ENCODE measurements at places on chromosomes 12 and 14.
A peak's percentile ranks its signal among the peaks of the same experiment; 100 is the strongest.

- DNase-seq, result no peak
Measured at GRCh38 chr12:122978507-122978955, 1.9 kb upstream of the ARL6IP4 start.

- DNase-seq, result no peak
Measured at GRCh38 chr12:44674875-44675274, 201.2 kb downstream of the NELL2 start.

DNA sequence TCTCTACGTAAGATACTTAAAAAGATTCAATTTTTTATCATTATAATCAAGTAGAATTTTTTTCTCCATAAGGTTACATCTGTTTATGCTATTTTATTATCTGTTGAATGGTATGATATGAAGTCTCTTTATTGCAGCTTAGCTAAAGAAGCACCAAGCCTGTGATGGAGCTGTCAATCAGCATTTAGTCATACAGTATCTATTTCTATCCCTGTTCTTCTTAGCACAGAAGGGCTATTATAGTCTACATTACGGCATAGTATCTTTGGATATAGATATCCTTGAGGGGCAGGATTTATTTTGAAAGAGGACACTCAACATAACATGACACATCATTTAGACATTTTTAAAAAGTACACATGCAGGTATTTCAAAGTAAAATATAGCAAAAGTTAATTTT, 277.1 kb downstream of the FOXG1 start:
- DNase-seq, result no peak

- DNase-seq, result no peak
Measured at GRCh38 chr12:66698558-66698957, 19.7 kb upstream of the GRIP1 start.

DNA sequence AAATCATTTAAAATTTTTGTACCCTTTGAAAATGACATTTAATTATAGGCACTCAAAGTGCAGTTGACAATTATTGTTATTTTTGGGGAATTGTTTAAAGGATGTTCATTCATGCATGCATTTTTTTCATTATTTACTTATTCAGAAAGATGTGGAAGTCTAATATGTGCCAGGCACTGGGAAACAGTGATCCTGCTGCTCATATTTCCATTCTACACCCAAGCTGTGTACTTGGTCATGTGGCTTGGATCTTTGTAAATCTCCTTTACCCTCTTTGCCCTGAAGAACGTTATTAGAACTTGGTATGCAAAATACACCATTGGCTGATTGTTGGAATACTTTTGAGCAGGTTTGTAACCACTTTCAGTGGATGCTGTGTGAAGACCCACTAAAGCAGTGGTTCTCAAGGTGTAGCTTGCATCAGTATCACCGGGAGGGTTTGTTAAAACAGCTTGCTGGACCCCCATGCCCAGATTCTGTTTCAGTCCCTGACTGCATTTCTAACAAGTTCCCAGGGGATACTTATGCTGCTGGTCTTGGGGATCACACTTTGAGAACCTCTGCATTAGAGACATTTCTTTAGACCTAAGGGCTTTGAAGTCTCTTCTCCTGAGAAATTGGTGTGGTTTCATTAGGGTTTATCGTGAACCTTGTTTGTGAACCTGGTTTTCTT, 47.5 kb downstream of the PRKCH start:
- DNase-seq, result no peak

DNA sequence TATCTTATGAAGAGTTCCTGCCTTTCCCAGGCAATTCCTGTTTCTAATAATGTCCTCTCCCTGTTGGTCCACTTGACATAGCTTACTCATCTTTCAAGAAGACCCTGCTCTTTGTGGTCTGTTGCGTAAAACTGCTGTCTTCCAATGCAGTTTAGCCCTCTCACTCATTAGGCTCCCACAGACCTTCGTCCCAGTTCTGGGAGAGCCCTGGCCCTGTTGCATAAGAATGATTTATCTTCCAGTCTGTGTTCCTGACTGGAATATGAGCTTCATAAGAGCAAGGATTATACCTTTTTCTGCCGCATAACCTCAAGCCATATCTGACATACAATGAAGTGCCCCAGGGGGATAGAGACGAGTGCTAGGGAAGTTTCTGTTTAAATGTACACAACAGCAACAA, 365.9 kb upstream of the NOVA1 start:
- DNase-seq, result no peak

GRCh38 chr14:63542231-63542999, 762 bp downstream of the PPP2R5E start:
- no peak for DNase-seq

GRCh38 chr12:121751034-121751433, 38.5 kb downstream of the TMEM120B start:
- no peak for DNase-seq

- DNase-seq, result no peak
Measured at GRCh38 chr12:2923057-2923456, 32.4 kb downstream of the TULP3 start.

GRCh38 chr14:60553808-60554207, 44.9 kb downstream of the SIX6 start:
- DNase-seq, result no peak

DNA sequence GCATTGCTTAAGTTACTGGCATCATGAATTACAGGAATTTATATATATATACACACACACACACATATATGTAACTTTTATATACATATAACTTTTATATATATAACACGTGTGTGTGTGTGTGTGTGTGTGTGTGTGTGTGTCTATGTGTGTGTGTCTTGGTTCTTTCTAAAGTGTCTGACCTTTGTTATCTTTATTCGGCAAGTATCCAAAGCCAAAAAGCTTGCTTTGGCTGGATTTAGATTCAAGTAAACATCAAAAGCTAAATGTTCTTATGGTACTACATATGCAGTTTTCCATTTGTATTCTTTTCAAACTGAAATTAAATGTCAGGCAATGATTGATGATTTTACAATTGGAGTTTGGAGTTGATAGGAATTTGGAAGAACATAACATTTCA, 69.9 kb downstream of the SLC16A7 start:
- DNase-seq, result no peak

GRCh38 chr14:55911776-55912175, 206.4 kb upstream of the PELI2 start:
- DNase-seq, result peak; percentile 25

- no peak for DNase-seq
Measured at GRCh38 chr14:40758076-40758475, 848.6 kb upstream of the LRFN5 start.

DNA sequence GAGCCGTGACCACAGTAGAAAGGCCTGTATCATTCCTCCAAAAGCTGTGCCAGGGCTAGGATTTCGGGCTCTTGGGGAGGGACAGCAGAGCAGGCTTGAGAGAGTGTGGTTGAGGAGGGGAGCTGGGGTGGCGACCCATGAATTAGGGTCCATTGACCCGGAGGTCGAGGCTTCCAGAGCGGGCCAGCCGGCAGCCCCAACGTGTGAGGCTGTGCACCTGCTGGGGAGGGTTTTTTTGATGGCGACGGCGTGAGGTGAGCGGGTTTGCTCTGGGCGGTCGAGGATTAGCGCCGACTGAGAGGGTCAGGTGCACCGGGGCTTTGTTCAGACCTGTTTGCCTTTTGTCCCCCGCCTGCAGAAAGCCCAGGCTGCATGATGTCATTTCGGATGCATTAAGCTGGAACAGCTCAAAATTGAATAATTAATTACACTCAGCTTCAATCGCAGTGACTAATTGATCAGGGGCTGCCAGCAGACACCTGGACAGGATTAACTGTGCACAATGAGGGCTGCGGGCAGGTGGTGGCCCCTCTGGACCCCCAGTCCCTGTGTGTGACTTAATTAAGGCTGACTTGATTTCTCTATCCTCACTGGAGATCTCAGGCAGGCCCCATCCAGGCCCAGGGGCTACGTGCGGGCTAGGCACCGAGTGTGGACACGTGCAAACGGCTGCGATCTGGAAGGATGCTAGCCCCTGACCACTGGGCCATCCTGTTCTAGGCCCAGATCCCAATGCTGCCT, 42.1 kb upstream of the MEG3 start:
- DNase-seq, result no peak

GRCh38 chr14:51410897-51411296, 170.8 kb downstream of the TMX1 start:
- no peak for DNase-seq

DNA sequence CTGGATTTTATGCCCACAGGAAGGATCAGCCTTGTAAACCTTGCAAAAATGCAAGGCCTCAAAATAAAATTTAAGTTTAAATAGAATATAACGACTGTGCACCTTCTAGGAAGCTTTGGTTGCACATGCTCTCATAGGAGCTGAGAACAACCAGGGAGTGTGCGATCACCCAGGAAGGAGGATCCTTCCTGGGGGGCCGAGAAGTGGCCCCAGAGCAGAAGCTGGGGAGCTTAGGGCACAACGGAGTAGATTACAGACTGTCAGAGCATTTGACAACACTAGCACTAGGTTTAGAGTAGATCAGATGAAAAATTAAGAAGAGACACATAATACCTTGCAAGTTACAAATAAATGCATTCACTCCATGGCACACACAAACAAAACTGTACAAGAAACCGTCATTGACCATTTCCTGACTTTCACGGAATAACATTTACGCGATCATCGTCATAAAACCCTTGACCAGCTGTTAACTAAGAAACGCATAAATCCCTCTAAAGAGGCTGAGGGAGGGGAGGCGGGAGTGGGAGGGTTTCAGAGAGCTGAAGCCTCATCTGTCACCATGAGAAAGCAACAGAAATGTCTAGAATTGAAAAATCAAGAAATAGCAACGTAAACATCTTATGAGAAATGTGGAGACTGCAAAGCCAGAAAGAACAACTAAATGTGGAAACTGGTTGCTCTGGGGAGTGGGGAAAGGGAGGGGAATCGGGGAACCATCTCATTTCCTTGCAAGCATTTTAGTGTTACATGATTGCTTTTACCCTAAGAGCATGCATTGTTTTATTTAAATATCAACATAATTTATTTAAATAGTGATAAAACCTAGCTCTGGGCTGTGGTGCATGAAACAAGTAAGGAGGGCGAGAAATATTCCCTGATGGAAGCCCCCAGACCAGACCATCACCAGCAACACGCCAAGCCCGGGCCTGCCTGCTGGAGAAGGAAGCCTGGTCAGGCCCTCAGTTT, 13.1 kb upstream of the CCDC85C start:
- no peak for DNase-seq

GRCh38 chr12:75783093-75783877, 248.3 kb downstream of the PHLDA1 start:
- DNase-seq, result no peak

DNA sequence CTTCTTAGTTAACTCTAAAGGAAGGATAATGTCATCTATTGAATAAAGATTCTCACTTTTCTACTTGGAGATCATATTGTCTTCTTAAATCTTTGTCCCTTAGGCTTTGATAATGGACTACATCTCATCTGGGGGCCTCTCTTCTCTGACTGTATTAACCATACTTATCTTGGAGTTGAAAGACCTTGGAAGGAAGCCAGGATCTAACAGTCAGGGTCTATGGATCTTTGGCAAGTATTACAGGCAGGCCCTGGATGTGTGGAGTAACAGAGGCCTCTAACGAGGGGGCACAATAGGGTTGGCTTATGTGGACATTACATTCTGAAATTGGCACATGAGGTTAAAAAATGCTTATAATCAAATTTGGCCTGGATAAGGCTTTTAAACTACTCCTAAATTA, 513.8 kb downstream of the NRXN3 start:
- DNase-seq, result no peak

DNA sequence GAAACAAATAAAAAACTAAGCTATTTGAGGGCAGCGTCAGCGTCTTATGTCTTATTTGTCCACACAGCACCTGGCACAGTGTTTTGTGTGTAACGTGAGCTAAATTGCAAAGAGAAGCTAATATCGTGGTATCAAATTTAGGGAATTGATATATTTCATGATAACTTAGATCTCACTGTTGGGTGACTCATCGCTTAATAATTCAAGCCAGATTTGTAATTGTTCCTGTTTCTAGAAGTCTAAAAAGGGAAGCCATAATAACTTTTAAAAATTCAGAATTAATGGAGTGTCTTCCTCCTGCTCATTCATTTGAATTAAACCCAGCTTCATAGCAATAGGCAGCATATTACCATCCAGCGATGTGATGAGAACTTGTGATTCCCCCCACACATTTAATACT, 214.7 kb downstream of the PDZRN4 start:
- DNase-seq, result no peak

DNA sequence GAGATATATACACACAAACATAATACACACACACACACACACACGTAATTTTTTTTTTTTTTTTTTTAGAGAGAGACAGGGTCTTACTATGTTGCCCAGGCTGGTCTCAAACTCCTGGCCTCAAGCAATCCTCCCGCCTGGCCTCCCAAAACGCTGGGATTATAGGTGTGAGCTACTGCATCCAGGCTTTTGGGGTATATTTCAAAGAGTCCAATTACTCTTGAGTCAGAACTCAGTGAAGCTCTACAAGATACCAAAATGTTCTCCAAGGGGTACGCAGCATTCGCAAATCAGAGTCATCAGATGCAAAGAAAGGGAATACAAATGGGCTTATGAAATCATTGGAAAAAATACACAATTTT, 54.0 kb downstream of the PHLDA1 start:
- DNase-seq, result no peak

DNA sequence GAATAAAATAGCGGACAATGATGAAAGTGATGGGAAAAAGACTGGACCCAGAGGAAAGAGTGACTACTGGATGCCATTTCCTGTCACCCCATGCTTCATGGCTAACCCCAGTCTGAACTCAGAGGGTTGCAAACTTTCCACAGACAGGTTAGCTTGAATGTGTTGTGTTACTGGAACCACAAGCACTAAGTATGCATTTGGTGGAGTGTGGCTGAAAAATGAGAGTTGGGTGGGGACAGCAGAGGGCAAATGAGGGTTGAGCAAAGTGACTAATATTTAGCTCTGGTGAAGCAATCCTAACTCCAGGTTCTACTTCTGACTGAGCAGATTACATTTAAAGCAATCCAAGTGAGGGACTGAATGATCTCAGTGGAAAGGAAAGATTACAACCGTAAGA, 1.6 kb downstream of the SLC16A7 start:
- DNase-seq, result peak; percentile 81

GRCh38 chr14:103857256-103857655, 9.9 kb upstream of the PPP1R13B start:
- no peak for DNase-seq

DNA sequence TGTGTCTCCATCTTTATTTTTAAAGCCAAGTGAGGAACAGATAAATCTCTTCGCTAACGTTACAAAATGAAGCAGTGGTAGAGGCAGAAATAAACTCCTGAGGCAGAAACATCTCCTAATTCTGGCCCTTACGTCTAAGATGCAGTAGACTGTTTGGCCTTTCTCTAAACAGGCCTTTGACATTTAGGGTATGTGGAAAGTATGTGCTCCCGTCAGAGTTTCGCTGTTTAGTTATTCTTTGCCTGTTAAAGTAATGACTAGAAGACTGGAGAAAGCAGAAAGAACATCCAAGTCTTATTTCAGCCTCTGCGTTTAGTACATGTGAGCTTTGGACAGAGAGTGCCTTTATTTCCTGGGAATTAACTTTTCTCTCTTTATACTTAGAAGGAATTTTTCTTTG, 216.6 kb downstream of the RAD51B start:
- no peak for DNase-seq

DNA sequence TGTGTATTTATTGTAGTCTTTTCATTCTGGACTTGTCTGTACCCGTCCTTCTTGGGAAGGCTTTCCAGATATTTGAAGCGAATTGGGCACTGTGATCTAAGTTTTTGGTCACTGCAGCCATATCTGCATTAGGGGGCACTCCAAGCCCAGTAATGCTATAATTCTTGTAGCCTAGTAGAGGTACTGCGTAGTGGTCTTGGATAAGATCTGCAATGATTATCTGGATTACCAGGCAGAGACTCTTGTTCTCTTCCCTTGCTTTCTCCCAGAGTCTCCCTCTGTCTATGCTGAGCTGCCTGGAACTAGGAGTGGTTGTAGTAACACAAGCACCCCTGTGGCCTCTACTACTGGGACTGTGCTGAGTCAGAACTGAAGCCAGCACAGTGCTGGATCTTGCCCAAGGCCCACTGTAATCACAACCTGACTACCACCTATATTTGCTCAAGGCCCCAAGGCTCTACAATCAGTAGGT, 30.0 kb downstream of the SLC38A2 start:
- no peak for DNase-seq

Data from kidney epithelial cell (primary cell).